ENCODE measurements at places on chromosomes 11 and 22.

- no peak for DNase-seq
Measured at GRCh38 chr11:97754976-97755375, 1265.8 kb upstream of the CNTN5 start.

DNA sequence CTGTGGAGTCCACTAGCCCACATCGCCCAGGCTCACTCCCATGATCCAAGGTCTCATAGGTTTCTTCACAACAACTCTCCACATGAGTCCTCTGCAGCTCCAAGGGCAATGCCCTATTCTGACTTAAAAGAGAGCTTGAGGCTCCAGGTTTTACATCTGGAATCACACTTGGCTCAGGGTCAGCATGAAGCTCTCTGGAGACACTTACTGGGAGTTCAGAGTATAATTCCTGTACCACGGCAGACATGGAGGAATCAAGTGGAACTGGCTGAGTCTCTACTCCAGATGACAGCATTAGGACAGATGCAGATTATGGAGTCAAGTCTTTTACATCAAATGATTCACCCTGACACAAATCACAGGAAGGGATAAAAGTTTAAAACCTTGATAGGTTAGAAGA, 11.4 kb downstream of the PRR14L start:
- DNase-seq = no peak

- DNase-seq = no peak
Measured at GRCh38 chr22:26619510-26619909, 1.7 kb upstream of the CRYBB1 start.

DNA sequence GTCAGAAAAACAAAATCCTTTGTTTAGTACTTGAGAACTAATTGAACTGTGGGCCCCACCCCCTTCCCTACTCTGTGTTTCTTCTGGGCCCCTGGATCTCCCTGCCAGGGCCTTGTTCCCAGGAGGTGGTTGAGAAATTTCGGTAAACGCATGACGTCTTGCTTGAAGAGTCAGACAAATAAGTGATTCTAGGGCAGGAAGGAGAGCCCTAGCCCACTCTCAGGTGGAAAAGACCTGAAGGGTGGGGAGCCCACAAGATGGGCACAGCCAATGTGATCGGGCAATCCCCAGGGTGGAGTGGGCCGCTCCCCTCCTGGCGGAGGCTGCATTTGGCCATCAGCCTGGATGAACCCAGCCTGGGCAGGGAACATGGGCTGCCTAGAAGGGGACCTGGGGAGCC, 16.8 kb upstream of the P2RY2 start:
- DNase-seq = no peak

DNA sequence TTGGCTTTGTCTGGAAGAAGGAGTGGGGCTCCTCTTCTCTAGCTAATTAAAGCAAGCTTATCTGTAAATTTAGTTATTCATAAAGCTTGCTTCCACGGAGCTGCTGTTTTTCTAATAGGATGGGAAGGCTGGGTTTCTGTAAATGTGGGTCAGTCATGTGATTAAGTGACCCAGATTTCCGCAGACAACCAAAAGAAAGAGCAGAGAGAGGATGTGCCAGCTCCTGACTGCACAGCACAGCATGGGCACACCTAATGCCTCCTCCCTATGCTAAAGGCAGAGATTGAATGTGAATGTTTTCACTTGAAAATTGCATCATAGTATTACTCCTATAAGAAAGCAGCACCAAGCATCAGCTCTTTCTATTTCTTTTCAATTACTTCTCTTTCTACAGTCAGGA, 160.2 kb downstream of the FAT3 start:
- no peak for DNase-seq

GRCh38 chr22:25970999-25971811, 198.1 kb upstream of the SEZ6L start:
- DNase-seq = no peak

- no peak for DNase-seq
Measured at GRCh38 chr11:5684646-5685362, at the start of gene TRIM5. TSS of gene TRIM5 (minus strand) at chr11:5685074. CDS start at chr11:5680177, 4,897 bp downstream.

- no peak for DNase-seq
Measured at GRCh38 chr22:17570851-17571631, 7.7 kb downstream of the SLC25A18 start.

GRCh38 chr11:1120532-1121330, 37.0 kb upstream of the MUC5AC start:
- DNase-seq = no peak

DNA sequence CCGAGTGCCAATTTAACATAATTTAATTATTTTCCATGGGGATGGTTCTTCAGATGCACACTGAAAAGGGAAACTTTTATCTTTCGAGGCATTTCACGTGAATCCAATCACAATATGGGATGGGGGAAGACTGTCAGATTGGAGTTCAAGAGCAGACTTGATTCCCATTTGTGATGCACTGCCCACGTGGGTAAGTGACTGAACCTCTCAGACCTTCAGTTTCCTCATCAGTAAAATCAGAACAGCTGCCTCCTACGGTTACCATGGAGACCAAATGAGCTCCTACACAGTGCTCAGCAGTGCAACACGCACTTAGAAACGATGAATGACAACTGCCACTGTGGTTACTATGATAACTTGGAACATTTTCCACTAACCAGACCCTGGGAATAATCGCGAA, 21.7 kb downstream of the KIAA0930 start:
- DNase-seq = no peak

DNA sequence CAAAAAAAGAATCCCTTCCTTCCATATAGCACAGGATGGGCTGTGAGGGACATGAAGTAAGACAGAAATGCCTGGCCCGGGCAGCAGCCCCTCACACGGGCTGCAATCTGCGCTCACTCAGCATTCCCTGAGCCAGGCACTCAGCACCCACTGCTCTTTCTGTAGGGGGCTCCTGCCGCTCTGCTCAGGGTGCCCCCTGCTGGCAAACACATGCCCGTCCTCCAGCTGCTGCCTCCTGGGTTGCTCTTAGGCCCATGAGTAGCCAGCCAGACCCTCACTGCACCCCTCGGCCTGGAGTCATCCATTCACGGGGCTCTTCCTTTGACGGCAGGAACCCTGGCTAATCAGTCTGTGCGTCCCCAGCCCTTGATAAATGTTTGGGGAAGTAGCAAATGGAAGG, 6.9 kb downstream of the MCAT start:
- DNase-seq = no peak

- DNase-seq = peak; percentile 69
Measured at GRCh38 chr22:43385770-43386641, 25.8 kb upstream of the MPPED1 start.

DNA sequence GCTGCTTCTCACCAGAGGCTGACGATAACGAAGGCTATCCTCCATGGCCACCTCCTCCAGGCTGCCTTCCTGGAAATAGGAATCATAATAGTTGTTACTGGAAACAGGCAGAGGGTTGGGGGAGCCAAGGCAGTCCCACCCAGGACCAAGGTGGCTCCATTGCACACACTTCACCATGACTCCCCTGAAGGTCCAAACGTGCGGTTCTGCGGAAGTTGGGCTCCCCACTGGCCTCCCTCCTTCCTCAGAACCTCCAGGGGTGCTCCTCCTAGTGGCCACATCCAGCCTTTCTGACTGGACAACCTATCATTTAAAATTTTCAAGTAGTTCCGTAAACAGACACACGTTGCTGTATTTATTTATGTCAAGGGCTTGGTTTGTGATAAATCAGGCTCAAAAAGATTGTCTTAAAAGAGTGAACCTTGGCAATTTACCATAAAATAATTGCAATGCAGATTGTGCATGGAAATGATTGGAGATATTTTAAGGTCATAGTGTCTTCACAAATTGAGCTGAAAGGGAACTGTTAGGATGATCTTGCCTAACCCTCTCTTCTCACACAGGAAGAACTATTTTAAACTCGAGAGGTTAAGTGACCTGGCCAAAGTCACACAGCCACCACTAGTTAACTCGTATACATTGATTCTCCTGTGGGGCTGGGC, 1.4 kb upstream of the TCN2 start:
- DNase-seq = no peak

DNA sequence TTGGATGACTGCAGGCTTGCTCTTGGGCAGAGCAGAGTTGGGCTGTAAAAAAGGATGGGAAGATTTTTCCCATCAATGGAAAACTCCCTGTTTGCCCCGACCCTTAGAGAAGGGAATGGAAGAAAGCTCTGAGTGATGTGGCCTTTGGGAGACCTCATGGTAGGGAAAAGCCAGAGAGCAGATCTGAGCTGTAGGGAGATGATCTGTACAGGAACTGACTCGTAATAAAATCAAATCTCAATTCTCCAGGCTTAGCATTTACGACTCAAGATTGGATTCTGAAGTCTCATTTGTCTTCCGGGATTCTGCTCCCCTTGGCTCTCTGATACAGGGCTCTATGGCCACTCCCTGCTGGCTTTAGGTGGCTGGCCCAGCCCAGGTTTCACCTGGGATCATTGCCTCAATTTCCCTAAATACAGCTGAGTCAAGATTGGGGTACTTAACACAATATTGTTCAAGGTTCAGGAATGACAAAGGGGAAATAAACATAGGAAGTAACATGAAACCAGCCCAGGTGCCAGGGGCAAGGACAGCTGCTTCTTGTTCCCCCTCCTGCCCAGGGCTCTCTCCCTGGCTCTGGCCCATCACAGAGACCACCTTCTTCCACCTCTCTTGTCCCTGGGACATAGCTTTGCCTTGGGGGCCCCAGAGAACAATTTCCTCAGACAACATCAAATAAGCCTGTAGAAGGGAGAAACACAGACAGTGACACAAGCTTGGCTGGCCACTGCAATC, 38.4 kb upstream of the THY1 start:
- DNase-seq = no peak

- DNase-seq = no peak
Measured at GRCh38 chr11:17395554-17395961, 7.1 kb upstream of the KCNJ11 start.

DNA sequence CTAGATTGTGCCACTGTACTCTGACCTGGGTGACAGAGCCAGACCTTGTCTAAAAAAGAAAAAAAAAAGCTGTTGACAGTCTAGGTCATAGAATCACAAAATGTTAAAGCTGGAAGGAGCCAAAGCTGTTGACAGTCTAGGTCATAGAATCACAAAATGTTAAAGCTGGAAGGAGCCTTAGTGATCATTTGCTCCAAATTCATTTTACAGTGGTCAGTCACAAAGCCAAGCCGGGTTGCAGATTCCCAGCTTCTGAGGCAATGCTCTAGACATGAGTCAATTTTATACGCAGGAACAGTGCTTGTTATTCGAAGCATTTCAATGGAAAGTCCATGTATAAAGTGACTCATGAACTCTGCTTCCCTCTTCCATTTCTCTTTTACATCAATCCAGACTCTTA, 47.4 kb downstream of the SYT13 start:
- DNase-seq = no peak

GRCh38 chr22:37229805-37230672, 14.0 kb downstream of the RAC2 start:
- DNase-seq = no peak

DNA sequence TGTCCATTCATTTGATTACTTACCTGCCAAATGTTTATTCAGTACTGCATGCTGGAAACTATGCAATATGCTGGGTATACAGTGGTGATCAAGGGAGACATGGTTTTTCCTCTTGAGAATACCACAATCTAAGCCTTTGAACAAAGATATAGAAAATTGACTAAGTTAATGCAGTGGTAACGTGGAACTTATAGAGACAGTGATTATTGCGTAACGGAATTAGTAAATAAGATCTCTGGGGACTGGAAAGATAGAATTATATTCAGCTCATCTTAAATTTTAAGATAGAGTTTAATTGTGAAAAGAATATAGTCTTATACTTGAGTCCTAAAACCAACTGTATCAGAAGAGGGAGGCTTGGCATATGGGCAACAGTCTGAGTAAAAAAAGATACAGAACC, 129.5 kb downstream of the UVRAG start:
- no peak for DNase-seq

- DNase-seq = no peak
Measured at GRCh38 chr11:83410605-83411565, 124.7 kb upstream of the CCDC90B start.

DNA sequence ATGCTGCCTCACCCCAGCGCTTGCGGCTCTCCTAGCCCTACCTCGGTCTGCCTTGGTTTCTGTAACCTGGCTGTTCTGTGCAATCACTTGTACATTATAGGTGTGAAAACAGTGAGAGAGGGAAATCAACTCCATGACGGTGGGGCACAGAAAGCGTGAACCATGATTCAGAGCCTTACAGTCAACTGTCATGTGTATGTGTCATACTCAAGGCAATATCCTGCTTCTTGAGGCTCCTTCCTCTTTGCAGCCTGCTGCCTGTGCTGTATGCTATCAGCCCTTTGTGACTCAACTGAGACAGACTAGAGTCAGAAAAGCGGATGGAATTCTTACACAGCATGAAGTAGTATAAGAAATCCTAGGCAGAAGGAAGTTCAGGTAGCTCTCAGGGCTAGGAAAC, 2.1 kb downstream of the NRIP3 start:
- no peak for DNase-seq

Measured in NCI-H2081 (cell line).